ENCODE measurements at places on chromosomes 4 and X. TPM values are rescaled to one million over a fixed set of nuclear protein-coding genes. Genes with fewer than 3 reads are reported as not detected.

The APOOL gene
- total RNA-seq, result 6.9 TPM

The PAPSS1 gene
- 51.6 TPM for total RNA-seq

The GK2 gene
- not detected for total RNA-seq

The RAB33A gene
- 0.25 TPM for total RNA-seq

The ADGRA3 gene
- 15.3 TPM for total RNA-seq

The RHOXF1 gene
- total RNA-seq, result not detected

- DNase-seq, result no peak
Observed at GRCh38 chr4:1630266-1630665, 53.8 kb downstream of the FAM53A start.

DNA sequence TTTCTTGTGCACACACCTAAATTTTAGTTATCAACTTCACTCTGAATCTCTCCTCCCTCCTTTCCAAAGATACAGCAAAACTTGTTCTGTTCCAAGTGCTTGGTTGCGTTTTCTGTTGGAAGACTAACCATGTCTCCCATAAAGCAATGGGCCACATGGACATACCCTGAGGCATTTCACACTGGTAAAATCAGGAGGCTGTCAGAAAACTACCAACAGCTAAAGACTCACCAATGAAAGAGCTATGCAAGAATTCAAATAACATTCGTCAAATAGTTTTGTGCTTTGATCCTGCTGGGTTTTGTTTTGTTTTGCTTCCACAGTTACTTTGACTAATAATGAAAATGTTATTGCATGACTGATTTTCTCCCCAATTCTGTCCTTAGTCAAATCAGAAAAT is 46.0 kb downstream of the PHEX start:
- DNase-seq, result no peak

- DNase-seq, result no peak
Observed at GRCh38 chrX:30714138-30714537, 60.9 kb downstream of the GK start.

- DNase-seq, result no peak
Observed at GRCh38 chr4:108529984-108530905, 90.1 kb upstream of the RPL34 start.

- no peak for DNase-seq
Observed at GRCh38 chrX:17654116-17654515, 83.2 kb upstream of the SCML1 start.
